Sciatic nerve (tissue), 2 donors: ENCODE measurements at places on chromosomes 2 and 18.
A peak's percentile ranks its signal among the peaks of the same experiment; 100 is the strongest.

DNA sequence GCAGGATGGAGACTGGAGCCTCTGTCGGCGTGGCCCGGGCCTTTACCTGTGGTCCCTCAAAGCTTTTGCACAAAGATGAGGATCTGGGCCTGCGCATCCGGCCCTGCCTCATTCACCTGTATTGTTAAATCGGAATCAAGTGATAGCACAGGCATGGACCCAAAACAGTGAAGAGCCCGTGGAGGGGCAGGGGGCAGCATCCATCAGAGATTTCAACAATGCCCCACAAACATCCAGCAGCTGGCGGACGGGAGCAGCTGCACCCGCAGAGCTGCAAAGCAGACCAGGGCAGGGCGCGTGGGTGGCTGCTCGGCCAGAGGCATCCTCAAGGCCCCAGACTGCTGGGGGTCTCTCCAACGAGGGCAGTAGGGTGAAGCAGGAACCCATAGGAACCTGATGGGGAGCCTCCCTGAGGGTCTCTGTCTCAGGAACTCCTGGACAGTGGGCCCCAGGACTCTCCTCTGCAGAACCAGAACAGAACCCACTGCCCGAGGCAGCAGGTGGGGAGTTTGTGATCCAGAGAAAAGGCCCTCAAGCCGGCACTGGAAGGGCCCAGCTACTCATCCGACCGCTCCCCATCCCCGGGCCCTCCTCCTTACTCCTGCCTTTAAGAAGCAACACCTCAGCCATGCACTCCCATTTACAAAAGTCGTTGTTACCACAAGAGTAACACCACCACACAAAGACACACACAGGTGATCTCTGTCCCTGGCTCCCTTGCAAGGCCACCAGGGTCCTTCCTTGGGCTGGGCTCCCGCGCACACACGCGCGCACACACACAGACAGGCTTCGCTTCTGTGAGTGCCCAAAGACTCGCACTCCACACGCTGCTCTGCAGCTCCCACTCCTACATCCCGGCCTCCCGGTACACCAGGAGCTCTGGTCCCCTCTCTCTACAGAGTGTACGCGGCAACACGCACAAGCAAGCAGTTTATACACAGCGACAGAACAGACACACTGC, 28.8 kb downstream of the HDAC4 start:
- peak; percentile 50 for DNase-seq

- DNase-seq: no peak
Observed at GRCh38 chr18:37524498-37525261, 40.9 kb downstream of the CELF4 start.

- no peak for DNase-seq
Observed at GRCh38 chr2:238561230-238561629, 134.5 kb downstream of the ASB1 start.

DNA sequence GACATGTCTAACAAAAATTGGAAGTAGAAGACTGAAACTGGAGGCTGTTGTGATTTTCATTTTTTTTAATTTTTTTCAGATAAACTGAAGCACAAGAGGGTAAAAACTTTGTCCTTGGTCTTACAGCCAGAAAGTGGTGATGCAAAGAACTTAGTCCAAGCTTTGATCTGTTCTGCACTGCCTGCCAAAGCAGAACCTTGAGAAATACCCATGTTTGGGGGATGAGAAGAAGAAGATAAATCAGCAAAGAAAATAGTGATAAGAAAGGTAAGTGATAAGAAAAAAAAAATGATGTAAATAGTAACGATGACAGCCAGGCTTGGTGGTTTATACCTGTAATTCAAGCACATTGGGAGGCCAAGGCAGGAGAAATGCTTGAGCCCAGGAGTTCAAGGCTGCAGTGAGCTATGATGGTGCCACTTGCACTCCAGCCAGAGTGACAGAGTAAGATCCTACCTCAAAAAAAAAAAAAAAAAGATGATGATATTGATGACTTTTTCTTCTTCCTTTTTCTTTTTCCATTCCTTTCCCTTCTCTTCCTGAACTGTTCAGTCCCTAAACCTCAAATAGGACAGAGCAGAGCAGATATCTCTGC, 14.6 kb upstream of the NOSTRIN start:
- DNase-seq: no peak
